ENCODE measurements at places on chromosomes 13 and 19.

DNA sequence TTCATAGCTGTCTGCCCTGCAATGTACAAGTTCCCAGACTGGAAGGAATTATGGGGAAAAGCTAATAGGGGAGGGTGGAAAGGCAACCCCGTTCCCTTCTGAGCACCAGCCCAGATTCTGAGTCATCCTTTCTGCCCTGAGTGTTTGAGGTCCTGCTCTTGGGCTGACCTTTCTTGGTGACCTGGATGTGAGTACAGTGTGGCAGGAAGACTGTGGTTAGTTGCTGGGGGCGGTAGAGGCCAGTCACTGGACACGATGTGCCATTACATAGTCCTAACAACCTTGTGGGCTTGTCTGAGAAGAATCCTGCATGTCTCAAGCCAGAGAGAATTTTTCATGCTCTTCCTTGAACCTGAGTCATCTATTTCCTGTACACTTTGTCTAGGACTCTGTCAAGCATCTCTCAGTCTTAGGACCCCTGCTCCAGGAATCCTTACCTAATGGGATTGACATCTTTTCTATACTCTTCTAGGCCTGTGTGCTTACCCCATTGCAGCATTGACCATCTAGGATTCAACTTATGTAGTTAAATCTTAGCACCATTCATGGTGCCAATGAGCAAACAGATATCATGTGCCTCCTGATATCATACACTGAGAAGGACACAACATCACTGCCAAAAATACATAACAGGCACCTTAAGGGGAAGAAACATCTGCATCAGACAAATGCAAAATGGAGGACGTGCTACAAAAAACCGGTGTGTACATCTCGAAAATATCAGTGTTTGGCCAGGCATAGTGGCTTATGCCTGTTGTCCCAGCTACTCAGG lies 8.1 kb upstream of the ANGPTL4 start:
- DNase-seq, result no peak

DNA sequence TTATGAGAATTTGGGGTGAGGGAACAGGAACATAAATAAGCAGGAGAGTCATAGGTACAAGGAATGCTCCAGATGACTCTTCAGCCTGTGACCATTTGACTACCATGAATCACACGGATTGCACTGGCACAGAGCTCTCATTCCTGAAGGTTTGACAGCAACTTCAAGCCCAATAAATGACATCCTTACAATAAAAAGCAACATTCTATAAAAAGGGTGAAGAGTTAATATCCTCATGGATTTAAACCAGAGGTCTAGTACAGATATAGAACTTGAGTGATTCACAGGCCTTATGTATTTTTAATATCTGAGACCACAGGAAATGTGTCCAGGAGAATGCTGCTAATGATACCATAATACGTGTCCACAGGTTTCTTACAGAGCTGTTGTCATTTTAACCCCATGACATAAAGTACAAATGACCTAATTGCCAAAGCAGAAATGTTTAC lies 158.1 kb downstream of the IRS2 start:
- DNase-seq, result no peak

DNA sequence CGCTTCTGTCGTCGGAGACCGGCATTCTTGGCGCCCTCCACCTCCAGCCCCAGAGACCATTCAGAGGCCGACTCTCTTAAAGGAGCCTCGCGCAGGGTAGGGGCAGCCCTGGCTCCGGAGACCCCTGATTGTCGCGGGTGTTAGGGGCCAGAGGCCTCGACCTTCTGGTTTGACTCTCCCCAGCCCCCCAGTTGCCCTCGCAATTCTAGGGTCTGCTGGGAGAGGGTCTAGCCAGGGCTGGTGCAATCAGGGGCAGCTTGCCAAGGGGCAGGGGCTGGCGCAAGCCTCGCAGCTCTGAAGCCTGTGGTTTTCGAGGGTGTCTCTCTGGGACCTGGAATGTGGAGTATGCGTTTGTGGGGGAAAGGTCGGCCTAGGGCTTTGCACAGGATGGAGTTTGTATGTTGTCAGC lies 1.6 kb upstream of the SLC7A10 start:
- no peak for DNase-seq

DNA sequence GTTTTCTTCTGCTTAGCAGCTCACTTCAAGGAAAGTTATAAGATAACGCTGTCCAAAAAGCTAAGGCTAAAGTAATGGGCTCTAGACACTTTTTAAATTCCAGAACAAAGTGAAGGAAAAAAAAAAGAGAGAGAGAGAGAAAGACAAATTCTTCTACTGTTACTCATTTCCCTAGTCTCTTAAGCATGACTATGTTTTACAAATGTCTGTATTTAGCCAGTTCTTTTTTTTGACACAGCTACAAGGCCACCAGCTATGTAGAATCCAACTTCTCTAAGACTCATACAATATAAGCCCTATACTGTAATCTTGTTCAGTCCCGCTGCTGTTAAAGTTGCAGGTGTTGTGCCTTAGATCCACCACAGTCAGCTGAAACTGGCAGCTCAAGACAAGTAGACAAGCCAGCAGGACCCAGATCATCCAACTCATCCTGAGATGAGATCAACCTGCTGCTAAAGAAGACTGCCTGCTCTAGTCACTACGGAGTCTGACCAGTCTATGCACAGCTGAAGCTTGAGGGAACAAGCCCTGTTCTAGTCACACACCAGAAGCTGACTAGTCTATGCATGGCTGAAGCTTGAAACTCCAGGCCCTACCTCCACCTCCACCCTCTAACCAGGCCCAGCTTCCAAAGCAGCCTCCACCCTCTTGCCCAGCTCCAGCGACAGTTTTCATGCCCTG lies 10.3 kb upstream of the ZNF83 start:
- DNase-seq, result no peak

GRCh38 chr19:42419309-42419708 lies 7.9 kb downstream of the LIPE start:
- DNase-seq, result no peak

DNA sequence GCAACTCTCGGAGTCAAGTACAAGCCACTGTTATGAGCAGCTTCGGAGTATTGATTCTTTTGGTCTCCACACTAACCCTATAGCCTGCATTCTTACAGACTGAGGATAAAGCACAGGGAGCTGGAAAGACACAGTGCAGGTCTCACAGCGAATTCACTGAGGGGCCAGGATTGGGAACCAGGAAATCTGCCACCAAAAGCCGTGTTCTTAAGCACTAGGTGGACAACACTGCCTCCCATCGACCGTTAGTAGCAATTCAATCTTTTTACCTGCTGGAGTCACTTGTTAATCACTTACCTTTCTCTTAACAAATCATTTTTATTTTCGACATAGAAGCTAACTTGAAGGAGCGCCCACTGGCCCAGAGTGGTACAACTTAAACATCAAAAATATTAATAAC lies 6.3 kb downstream of the PMIS2 start:
- no peak for DNase-seq

- DNase-seq, result no peak
These were observed 6.2 kb downstream of the SULT2B1 start for GRCh38 chr19:48558018-48558684.

GRCh38 chr13:26653310-26653709 lies 95.8 kb downstream of the WASF3 start:
- no peak for DNase-seq

- no peak for DNase-seq
These were observed 108.6 kb downstream of the HSPH1 start for GRCh38 chr13:31053091-31053490.

GRCh38 chr13:68030152-68030809 lies 800.1 kb upstream of the PCDH9 start:
- DNase-seq, result no peak

GRCh38 chr19:47608969-47609905 lies at the start of gene BICRA:
TSS of gene BICRA (plus strand) at chr19:47609134. CDS start at chr19:47673575, 64,441 bp downstream.
- peak; percentile 58 for DNase-seq

DNA sequence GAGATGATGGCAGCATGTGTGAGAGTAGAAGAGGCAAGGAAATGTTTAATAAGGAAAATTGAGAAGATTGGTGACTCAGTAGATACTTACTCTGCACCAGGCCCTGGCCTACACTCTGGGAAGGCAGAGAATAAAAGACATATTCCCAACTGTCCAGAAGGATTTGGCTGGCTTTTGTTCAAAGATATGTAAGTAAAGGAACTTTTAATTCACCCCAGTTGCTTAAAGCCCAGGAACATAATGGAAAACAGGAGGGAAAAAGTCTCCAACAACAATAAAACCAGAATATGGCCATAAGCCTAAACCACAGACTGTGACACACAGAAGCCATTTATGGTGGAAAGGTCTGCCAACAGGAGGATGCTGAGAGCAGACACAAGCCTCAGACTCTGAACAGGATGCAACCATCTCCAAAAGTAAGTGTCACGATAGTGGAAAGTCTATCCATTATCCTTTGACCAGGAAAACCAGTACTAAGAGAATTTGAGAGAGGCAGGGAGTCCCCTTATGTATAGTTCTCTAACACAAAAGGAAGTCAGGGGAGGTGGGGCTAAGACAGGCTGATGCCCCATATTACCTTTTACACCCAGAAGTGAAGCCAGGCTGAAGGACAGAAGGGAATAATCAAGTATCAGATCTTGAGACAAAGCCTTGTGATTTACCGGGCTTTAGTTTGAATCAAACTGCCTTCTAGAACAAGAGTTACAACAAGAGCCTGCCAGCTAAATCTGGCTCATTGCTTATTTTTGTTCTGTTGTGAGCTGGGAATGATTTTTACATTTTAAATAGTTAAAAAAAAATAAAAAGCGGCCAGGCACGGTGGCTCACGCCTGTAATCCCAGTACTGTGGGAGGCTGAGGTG lies 169.5 kb upstream of the STARD13 start:
- no peak for DNase-seq

- no peak for DNase-seq
These were observed 150.9 kb downstream of the PDS5B start for GRCh38 chr13:32737111-32737571.

DNA sequence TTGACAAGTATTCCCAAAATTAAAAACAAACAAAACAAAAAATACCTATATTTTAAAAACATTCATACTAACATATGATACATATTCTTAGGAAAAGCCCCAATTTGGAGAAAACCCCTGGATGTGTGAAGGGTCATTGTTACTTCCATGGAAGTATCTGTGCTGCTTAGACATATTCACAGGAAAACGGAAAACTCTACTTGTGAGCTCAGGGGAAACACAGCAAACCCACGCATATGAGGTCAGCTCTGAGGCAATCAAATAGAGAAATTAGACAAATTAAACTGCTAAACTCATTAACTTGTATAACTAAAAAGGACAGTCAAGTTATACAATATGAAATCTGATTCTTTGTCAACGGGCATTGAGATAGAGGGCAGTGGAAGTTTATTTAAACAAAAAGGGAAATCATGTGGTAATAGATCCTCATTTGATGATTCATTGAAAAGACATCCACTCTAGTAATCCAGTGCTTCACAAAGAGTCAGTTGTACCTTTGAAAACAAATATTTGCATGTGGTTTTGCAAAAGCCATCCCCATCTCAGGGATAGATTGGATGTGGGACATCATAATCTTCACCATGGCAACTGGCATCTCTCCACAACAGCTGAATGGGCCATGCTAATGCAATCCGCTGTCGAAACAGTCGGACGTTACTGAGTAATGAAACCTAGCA lies 423.4 kb downstream of the ITGBL1 start:
- DNase-seq, result no peak

GRCh38 chr19:4911314-4911713 lies 2.0 kb downstream of the UHRF1 start:
- DNase-seq, result no peak

GRCh38 chr19:40685563-40685962 lies 4.9 kb downstream of the NUMBL start:
- DNase-seq, result no peak

DNA sequence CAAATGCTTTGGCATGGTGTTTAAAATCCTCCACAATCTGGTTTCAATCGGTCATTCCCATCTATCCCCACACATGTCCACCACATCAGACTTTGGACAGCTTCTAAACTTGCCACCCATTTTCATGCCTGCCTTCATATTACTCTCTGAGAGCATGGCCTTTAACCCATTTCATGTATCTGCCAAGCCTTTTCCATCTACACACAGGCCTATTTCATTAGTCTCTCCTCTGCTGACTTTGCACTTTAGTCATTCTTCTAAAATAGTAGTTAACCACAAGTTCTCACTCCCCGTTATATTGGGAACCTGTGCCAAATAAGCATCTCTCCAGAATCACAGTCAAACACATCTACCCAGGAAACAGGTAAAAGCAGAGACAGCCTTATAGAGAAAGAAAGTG lies 142.2 kb downstream of the MZT1 start:
- no peak for DNase-seq

GRCh38 chr13:99982036-99982730 lies 599 bp downstream of the ZIC2 start:
- DNase-seq, result no peak

DNA sequence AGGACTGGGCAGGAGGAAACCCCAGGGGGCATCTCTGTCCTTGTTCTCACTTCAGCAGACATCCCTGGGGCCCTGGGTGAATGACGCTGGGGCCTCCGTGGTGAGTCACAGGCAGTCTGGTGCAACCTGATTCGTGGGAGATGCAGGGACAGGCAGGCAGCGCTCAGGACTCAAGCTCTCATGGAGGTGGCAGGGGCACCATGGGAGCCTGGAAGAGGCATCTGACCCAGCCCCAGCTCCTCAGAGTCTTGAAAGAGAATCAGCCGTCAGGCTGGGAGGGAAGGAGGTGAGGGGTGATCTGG lies 14.0 kb upstream of the PTOV1 start:
- no peak for DNase-seq

DNA sequence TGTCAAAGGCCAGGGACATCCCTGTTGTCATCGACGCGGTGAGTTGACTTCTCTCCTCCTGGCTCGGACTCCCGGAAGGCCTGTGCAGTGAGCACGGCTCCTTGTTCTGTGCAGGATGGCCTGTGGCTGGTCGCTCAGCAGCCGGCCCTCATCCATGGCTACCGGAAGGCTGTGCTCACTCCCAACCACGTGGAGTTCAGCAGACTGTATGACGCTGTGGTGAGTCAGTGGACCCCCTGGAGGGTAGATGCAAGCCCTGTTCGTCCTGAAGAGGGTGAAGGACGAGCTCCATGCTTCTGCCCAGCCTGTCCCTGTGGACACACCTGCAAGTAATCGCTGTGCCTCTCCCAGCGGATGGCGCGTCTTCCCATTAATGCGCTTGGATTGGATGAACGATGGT lies 19.2 kb downstream of the NAXD start:
- no peak for DNase-seq

DNA sequence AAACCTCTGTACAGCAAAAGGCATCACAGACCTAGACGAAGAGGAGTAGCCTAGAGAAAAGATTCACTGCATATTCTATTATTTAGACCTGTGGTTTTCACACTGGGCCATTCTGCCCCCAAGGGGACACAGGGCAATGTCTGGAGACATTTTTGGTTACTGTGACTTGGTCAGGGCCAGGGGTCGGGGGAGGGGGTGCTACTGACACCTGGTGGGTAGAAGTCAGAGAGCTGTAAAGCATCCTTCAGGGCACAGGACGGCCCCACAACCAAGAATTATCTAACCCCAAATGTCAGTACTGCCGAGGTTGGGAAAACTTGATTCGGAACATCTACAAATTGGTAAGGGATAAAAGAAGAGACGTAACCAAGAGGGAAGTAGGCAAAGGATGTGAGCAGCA lies 11.3 kb downstream of the ELAVL1 start:
- DNase-seq, result no peak

DNA sequence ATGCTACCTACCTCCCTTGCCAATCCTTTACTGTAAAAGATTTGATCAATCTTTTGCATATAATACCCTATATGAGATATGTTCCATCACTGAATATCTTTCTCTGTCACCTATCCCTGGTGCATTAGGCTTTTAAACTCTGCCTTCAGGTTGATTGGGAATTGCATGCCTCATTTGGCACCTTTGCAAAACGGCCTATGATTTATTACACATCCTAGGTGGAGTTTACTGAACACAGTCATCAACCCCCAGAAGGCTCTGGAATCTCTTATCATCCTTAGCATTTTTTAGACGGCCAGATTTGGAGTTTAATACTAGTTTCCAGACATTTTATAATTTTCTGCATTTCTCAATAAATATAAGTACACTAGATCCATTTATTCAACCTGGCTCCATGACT lies 448.4 kb upstream of the SLC10A2 start:
- DNase-seq, result no peak

All from stimulated activated CD8-positive, alpha-beta memory T cell treated with anti-CD3 and anti-CD28 coated beads, Interleukin-15, amount 100 ng/mL, for 24 hours (primary cell).